Kidney (tissue), 22 donors: ENCODE measurements at places on chromosomes 6 and 20. TPM values are rescaled to one million over a fixed set of nuclear protein-coding genes. Genes with fewer than 3 reads are reported as not detected.

DNA sequence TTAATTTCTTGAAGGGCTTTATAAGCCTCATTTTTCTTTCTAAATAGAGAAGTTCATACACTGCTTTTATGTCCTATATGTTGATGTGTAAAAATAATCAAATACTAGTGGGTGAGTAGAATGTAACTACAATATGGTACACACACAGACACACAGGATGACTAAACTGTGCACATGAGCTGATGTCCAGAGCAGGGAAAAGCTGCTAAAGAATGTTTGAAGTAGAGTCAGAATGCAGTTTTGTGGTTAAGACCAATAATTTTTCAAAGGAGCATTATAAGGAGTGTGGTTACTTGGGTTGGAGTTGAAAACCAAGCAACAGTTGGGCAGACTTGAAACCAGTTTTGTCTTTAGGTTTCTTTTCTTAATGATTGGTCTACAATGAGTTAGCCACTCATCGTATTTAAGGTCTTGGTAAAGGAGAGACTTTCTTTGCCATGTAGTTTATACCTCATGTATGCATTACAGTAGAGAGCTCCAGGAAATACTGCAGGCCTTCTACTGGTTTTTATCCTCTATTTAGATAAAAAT lies 196.6 kb downstream of the ESR1 start:
- DNase-seq: no peak

DNA sequence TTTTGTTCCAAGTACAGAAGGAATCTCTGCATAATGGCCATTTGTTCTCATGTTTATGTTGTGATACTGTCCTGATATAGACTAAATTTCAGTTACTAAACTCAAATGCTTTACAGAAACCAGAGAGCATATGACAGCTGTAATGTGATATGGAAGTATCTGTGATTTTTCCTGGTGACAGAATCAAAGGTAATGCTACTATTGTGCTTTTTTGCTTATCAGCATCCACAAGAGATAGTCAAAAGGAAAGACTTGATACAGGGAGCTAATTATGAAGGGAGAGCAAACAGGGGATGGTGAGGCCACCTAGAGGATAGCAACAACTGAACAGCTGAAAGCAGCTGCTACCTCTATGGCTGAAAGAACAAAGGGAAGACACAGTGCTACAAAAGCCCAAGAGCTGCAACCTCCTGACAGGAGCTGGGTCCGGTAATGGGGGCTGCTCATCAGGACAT lies 181.4 kb downstream of the PHF3 start:
- DNase-seq: peak; percentile 13

- DNase-seq: no peak
Measured at GRCh38 chr6:157096522-157096921, 226.8 kb downstream of the TMEM242 start.

DNA sequence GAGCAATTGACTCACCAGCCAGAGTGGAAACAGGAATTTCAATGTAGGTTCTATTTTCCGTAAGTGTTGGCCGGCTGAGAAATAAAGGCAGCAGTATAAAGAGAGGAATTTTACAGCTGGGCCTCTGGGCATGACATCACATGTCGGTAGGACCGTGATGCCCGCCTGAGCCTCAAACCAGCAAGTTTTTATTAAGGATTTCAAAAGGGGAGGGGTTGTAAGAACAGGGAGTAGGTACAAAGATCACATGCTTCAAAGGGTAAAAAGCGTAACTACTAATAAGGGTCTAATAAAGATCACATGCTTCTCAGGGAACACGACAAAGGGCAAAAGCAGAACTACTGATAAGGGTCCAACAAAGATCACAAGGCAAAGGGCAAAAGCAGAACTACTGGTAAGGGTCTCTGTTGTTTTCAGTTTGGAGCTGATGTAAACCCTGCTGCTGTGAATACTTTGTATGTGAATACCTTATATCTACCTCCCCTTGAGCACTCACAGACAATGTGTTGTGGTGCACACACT lies 9.0 kb upstream of the TULP4 start:
- no peak for DNase-seq

DNA sequence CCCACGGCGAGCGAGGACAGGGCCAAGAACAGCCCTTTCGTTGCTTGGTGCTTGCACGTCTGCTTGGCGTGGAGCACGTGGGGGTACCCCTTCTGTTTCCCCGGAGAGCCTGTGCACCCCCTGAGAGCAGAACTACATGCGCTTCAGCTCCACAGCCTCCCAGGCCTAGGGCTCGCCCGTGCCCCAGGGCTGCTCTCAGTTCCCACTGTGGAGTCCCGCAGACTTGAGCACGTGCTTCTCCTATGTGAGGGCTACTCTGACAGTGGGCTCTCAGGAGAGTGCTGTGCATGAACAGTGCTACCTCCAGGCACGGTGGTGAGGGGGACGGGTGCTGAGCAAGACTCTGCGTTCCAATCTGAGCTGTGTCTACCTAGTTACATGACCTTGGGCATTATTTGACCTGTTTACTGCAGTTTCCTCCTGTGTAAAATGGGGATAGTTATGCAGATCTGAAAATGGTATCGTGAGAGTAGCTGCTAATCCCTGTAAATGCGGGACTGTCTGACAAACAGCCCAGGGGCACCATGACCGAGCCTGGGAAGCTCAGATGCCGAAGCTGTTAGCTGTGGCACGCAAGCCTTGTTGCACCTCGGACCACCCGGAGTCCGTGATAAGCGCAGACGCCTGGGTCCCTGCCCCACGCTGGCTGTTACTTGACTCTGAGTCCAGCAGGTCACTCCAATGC lies 82.4 kb downstream of the IRF4 start:
- no peak for DNase-seq

DNA sequence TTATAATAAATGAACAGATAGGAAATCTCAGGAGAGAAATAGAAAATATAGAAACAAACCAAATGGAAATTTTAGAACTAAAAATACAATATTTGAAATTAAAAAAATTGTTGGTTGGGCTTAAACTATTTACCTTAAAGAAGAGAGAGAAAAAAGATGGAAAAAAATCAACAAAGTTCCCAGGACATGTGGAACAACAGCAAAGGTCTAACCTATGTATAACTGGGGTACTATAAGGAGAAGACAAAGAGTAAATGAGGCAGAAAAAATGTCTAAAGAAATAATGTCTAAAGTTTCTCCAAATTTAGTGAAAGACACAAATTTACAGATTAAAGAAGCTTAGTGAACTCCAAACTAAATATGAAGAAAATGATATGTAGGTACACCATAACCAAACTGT lies 41.1 kb upstream of the ZBTB24 start:
- no peak for DNase-seq

DNA sequence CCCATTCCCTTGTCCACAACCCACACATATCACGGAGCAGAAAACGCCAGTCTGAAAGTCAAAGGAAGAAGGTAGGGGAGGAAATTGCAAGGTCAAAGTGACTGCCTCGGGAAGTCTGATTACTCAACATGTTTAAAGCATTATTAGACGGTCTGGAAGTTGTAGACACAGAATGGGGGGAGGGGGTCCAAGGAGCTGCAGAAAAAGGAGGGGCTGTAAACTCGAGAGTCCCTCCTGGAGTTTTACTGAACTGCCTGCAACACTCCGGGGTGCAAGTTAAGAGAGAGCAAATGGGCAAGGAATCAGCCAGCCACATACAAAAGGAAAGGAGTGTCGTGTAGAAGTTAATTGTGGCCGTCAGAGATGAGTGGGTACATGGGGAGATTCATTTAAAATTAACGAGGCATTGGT lies 417.7 kb upstream of the JARID2 start:
- no peak for DNase-seq

GRCh38 chr6:28224131-28225055 lies 682 bp upstream of the ZSCAN9 start:
- no peak for DNase-seq

GRCh38 chr6:49004801-49005200 lies 458.3 kb downstream of the MMUT start:
- DNase-seq: no peak

DNA sequence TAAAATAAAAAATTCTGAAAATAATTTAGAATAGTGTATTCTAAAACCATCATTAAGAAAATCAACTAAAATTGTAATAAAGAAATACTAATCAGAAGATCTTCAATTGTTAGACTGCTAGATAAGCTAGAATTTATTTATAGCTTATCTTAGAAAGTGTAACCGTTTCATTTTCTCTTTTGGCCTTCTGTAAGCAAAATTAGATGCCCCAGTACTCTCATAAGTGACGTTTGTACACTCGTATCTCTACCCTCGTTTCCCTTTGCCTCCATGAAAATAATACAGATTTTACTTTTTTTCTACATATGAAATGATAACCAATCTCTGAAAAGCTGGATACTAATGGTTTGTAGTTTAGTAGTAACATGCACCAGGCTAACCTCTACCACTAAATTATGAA lies 19.8 kb downstream of the DSE start:
- DNase-seq: no peak

DNA sequence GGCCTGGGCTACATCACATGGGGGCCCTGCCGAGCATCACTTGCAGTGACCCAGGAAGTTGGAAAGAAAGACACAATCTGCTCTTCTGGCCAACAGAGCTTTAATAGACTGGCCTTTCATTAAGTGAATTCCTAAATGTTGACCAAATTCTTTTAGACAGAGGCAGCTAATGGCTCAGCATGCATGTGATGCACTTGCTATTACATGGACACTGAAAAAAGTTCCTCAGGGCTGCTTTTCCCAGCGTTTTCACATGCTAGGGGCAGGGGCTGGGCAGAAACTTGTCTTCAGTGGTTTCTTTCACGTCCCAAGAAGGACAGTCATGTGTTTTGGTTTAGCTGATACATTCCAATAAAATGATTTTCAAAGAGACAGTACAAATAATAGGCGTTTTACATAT lies 651.0 kb upstream of the SLC35B3 start:
- DNase-seq: no peak

DNA sequence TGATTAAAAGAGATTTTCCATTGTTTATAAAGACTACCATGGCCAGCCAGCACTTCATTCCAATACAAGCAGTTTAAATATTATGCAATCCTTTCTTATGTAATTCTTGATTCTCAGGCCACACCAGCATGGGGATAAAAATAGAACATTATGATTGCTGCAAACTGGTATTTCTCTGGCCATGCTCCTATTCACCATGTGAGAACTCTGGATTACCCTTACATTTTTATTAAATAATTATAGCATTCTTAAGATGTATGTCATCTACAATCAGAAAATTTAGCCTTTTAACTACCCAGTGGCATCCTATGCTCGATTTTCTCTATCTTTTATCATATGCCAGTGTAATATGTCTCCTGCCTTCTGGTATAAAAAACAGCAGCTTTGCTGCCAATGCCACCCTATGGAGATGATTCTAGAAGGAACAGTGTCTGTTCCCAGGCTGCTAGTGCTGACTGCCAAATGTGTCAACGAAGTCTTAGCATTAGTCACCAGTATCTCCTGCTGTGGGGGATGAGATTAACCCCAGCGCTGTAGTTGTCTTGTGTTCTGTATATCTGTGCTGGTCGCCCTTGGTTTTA lies 501.4 kb downstream of the BCKDHB start:
- DNase-seq: no peak

The C20orf204 gene
- 2.4 TPM for total RNA-seq

The IL20RA gene
- 0.16 TPM for total RNA-seq

The AVP gene
- total RNA-seq: not detected

The NOP56 gene
- total RNA-seq: 110 TPM

The VWA7 gene
- 32.5 TPM for total RNA-seq
